ENCODE measurements at places on chromosomes 13 and 19.

- peak; percentile 56 for DNase-seq
Measured at GRCh38 chr19:34041925-34042521, 130.3 kb upstream of the LSM14A start.

- DNase-seq, result no peak
Measured at GRCh38 chr13:37884674-37885073, 15.1 kb upstream of the TRPC4 start.

DNA sequence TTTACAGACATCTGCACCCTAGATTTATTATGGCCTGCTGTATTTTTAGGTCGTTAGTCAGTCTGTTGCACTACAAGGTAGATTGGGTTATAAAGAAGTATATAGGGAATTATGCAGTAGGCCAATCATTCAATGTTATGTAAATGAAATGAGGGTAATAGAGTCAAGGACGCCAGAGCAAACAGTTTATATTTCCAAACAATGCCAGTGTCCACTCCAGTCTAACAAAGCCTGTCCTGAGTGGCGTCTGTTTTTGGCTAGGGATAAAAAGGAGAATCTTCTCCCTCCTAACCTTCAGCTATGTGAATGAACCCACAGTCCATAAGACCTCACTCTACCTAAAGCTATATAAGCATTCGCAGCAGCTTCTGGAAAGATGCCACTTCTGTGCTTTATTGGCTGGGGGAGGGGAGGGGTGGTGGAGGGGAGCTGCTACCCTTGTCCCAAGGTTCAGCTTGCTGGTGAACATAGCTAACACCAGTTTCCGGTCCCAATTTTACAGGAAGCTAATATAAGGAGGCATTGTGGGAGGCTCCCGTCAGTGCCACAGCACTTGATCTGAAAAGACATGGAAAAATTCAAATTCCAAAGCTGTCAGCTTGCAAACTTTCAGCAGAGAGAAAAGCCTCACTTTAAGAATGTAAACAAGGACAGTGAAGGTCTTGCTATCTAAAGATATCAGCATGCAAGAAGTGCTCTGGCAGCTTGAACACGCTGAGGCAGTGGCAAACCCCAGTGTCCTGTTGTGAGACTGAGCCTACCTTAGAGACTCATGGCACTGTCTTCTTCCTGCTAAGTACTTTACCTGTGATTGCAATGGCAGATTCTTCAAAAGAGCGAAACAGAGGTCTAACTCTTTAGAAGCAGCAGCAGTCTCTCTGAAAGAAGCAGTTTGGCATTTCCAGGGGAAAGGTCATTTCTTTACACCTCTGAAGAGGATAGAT, 369.9 kb downstream of the PCDH9 start:
- no peak for DNase-seq

GRCh38 chr13:109734002-109734785, 52.2 kb downstream of the IRS2 start:
- DNase-seq, result no peak

DNA sequence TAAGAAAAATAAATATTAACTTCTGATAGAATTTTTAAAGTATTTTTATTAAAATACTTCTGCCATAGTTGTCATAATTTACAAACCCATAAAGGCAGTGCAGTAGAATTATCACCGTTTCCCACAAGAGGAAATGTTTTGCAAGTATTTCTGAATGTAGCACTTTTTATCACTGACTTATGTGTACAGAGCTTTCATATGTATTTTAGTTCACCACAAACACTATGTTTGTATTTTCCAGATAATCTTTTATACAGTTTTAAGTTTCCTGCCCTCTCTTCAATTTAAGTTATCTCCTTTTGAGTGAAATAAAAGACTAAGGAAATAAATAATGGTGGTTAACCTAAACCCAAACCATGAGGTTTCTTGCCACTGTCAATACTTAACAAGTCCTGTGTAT, 24.2 kb downstream of the MIPEP start:
- DNase-seq, result no peak

- no peak for DNase-seq
Measured at GRCh38 chr13:111165241-111166010, 50.3 kb downstream of the ARHGEF7 start.

DNA sequence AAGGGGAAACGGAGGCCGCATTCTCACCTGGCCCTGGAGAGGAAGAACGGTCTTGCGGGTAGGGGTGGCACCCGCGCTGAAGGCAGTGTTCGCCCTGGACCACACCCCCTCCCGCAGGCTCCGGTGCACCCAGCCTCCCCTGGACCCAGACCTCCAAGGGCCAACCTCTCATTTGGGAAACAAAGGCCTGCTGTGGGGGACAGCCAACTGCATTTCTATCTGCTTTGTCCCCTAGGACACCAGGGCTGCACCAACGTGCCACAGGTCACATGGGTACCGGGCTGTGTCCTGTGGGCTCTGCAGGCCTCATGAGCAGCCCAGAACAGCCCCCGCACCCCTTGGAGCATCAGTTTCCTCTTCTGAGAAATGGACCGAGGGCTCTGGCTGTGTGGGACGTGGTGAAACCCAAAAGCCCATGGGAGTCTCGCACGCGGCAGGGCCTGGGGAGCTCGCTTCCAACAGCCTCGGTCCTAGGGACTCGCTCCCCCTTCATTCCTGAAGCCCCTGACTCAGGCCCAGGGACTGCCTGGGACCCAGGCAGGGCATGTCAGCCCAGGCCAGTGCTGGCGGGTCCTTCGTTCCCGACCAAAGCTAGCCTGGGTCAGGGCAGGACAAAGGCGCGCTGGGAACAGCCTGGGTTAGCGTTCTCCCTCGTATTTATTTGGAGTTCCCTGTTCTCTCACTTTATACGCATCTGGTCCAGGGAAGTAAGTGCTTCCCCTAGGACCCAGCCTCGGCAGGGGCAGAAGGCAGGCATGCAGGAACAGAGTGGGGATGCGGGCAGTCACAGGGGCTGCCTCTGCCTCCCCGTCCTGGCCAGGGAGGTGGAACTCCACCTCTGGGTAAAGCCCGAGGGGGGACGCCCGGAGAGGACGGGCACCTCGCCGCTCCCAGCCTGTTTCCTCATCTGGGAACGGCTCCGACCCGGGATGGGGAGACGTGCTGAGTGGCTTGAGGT, 4.6 kb downstream of the TCF3 start:
- DNase-seq, result no peak

DNA sequence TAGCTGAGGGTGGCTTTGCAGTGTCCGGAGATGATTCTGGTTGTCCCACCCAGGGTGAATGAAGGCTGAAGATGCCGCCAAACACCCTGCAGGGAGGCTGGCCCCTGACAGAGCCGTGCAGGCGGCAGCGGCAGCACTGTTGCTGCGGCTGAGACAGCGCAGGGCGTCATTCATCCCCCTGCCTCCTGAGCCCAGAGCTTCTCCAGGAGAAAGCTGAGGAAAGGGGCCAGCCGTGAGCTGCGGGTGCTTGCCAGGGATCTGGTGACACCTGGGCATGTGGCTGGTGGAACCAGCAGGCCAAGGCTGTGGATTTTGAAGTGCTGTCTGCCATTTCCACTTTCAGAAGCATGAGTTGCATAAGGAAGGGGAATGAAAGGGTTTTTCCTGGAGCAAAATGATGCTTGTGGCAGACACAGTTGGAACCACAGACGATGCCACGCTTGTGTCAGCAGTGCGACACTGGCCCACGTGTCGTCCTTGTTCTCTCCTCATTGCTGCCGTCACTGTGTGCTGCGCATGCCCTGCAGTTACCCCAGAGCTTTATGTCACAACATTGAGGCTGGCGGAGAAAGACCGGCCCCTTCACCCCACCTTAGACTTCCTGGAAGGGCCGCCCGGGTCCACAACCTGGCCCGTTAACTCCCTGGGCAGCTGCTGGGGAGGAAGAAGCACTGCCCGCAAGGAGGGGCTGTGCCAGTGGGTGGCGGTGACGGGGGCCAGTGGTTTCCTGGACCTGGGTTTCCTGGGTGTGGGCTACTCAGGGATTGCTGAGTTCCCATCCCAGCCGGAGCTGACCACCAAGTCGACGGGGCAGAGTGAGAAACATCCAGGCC, 22.7 kb downstream of the TFDP1 start:
- no peak for DNase-seq

DNA sequence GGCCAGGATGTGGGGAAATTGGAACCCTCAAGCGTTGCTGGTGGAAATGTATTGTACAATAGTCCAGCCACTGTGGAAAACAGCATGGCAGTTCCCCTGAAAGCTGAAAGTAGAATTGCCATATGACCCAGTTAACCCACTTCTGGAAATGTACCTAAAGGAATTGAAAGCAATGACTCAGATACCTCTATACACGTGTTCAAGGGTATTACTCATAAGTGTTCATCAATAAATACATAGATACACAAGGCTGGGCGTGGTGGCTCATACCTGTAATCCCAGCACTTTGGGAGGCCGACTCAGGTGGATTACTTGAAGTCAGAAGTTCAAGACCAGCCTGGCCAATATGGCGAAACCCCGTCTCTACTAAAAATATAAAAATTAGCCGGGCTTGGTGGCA, 71.9 kb upstream of the IRS2 start:
- no peak for DNase-seq

Data from stimulated activated CD4-positive, alpha-beta T cell treated with anti-CD3 and anti-CD28 coated beads, Interleukin-15, amount 100 ng/mL, for 48 hours (primary cell).